Neural crest cell (in vitro differentiated cells): ENCODE measurements at places on chromosomes 12 and 14.

GRCh38 chr14:92209141-92209540 lies 87.4 kb downstream of the CPSF2 start:
- DNase-seq, result no peak

DNA sequence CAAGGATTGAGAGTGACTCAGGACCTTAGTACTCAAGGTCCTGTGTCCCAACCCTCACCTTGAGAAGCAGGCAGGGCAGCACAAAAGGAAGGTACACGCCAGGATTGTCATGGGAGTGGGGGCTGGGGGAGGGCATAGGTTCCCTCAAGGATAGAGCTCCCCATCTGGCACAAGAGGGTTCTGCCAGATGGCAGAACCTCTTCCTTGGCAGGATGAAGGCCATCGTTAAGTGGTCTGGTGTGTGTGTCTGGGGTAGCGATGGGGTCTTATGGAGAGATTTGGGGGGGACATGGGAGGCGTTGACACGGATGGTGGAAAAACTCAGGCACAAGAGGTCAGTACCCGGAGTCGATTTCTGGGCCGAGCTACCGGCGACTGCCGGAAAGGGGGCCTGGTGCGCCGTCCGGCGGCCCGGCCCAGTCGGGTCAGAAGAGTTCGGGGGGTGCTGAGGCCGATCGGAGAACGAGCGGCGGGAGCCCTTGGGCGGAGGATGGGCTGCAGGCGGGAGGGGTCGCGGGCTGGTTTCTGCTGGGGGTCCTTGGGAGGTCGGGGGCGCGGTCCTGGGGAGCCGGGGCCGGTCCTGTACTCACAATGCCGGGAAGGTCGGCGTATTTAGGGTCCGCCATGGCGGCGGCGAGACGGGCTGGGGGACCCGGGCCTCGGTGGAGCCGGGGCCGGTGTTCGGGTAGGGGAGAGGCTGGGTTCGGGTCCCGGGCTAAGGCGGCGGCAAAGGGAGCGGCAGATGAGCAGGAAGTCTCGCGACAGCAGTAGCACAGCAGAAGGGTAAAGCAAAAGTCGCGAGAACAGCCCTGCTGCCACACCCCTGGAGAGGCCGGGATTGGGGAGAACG lies at the start of gene DCTN2:
DCTN2 (minus strand) TSS at position 755 of the 850 bp plus-strand sequence; CDS start at position 626, 129 bp downstream.
- peak; percentile 86 for DNase-seq

- DNase-seq, result no peak
Measured at GRCh38 chr14:102616799-102617198, 24.4 kb downstream of the RCOR1 start.

- DNase-seq, result peak; percentile 43
Measured at GRCh38 chr12:122499991-122500684, 594 bp downstream of the ZCCHC8 start.

- DNase-seq, result no peak
Measured at GRCh38 chr12:91617818-91618217, 435.2 kb upstream of the DCN start.

GRCh38 chr12:124556074-124556466 lies 11.3 kb downstream of the NCOR2 start:
- no peak for DNase-seq

DNA sequence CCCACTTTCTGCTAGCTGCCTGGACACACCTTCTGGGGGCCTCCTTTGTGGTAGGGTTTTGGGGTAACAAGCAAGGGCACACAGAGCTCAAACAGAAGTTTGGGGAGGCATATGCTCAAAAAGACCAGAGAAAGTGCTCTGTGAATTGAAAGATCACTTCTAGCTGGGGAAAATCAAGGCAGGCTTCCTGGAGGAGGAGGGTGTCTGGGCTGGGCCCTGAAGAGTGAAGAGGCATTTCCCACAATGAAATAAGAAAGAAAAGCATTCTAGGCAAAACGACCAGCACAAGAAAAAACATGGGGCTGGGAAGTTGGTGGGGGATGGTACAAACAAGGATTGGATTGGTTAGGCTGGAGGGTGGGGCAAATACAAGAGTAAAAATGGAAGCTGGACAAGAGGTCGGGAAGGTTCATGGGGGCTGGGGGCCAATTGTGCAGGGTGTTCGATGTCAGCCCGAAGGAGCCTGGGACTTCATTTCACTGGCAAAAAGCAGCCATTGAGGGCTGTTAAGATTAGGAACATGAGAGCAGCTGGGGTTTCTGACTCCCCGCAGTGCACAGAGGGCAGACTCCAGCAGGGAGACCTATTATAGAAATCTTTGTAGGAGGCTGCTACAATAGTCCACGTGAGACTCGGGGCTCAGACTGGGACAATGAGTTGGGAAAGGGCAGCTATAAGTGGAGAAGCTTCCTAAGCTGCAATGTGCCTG lies 51.5 kb upstream of the CMKLR1 start:
- DNase-seq, result no peak

- no peak for DNase-seq
Measured at GRCh38 chr14:75736845-75737485, 75.9 kb downstream of the TTLL5 start.

- DNase-seq, result peak; percentile 65
Measured at GRCh38 chr14:104604458-104605449, at the start of gene TMEM179. Gene TMEM179 (minus strand): TSS chr14:104604772. CDS start chr14:104604741, 31 bp downstream.

DNA sequence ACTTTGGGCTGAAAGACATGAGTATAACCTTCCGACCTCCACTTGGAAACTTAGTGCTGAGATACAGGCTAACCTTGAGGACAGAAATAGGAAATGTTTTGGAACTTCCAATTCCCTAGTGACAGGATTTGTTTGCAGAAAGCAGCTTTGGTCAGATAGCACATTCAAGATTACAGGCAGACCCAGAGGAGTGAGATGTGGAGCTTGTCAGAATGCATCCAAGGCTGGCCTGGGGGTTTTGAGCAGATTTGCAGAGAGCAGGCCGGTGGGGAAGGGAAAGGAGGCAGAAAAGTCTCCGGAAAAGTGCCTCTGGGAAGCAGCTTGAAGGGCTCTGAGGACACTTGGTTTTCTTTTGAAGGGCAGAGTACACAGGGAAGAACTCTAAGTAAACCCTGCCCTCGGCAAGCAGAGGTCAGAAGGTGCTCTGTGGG lies 180.3 kb downstream of the ETV6 start:
- DNase-seq, result no peak

DNA sequence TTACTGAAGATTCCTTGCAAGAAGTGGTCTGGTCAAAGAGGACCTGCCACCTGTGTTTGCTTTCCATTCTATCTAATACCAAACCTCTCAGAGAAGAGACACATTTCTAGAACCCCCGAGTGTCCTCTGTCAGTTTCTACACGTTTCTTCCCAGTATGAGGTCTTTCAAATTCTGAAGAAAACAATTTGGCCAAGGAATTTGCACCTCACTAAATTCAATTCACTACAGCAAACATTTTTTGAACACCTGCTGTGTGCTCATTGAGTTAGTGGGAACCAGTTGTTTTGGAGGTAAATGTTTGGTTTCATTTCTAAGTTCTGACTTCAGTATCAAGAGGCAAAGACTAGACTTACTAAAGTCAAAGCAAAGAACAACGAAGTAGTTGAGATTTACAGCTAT lies 19.4 kb downstream of the GPR19 start:
- DNase-seq, result no peak

DNA sequence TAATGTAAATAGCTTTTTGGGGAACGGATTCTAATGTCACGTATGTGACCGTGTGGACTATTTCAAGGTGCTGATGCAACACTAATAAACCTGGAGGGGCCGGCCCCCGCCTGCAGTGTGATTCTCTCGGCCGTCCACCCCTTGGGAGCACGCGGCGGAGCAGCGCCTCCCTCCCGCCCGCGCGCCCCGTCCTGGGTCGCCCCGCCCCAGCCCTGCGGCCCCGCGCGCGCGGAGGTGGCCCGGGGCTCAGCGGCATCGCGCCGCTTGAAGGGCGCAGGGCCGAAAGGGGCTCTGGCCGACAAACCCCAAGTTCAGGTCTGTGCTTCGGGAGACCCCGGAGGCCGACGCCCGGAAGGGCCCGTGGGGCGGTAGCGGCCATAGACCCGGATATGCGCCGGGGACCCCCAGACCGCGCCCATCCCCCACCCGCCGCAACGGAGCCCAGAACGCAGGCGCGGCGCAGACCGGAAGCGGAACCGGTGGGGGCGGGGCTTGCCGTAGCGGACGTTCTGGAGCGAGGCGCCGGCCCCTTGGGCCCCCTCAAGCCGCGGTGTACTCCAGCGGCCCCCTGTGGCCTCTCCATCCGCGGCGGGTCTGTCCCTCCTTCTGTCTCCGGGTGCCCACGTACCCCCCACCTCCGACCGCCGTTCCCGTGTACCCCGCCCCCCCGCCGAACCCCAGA lies at the start of gene TEX22:
TEX22 (plus strand) TSS at position 495 of the 682 bp plus-strand sequence. CDS start 803 bp downstream, outside the sequence.
- DNase-seq, result peak; percentile 93

- no peak for DNase-seq
Measured at GRCh38 chr12:109582636-109583035, 9.0 kb downstream of the MVK start.

DNA sequence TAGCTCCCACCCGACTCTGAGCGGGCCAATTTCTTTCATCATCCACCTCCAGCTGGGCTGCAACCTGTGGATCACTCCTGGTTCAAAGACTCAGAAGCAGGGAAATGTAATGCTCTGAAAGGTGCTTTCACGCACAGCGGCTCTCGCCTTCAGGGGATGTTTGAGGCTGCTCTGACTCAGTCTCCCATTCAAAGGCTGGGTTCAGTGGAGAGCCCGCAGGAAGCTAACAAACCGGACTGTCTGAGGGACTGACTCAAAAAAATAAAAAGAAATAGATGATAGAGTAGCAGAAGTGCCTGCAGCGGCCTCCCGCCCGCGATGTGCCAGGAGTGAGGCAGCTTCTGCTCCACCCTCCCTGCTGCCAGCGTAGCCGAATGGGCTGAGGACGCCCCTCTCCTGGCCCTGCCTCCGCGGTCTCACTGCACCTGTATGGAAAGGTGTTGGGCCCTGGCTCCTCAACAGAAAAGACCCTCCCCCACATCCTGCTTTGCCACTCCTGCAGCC lies 98.0 kb downstream of the GCH1 start:
- DNase-seq, result no peak

DNA sequence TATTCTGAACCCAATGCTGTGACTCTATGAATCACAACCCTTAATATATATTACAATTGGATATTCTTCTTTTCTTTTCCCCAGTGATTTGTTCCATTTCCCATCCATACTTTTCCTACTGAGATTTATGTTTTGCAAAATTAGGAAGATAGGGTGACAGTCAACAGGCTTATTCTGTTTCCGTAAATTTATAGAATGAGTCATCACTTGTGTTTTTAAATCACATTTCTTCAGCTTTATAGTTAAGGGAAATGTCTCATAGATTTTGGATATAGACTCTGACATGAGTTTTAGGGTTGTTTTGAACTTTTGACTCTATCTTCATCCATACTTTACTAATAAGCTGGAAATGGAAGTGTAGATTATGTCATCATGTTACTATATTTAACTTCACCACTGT lies 661.6 kb upstream of the FBXO33 start:
- no peak for DNase-seq

DNA sequence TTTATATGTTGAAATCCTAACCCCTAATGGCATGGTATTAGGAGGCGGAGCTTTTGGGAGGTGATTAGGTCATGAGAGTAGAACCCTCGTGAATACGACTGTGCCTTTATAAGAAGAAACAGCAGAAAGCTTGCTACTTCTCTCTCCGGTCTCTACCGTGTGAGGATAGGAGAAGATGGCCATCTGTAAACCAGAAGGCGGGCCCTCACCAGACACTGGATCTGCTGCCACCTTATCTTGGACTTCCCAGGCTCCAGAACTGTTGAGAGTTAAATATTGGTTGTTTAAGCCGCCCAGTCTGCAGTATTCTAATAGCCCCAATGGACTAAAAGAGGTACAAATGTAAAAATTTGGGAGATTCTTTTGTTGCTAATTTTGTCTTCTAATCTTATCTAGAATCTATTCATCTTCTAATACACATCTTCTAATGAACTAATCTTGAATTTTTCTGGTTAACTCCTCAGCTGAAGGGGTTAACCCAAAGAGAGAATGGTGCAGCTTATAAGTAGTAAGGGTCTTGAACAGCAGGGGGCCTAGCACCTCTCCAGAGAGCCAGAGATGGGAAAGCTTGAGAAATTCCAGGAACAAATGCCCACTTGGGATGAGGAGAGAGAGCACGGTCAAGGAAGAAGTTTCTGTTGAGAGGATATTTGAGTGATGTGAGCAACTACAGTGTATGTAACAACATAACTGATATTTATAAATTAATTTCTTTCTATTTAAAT lies 264.0 kb upstream of the GRIP1 start:
- no peak for DNase-seq

DNA sequence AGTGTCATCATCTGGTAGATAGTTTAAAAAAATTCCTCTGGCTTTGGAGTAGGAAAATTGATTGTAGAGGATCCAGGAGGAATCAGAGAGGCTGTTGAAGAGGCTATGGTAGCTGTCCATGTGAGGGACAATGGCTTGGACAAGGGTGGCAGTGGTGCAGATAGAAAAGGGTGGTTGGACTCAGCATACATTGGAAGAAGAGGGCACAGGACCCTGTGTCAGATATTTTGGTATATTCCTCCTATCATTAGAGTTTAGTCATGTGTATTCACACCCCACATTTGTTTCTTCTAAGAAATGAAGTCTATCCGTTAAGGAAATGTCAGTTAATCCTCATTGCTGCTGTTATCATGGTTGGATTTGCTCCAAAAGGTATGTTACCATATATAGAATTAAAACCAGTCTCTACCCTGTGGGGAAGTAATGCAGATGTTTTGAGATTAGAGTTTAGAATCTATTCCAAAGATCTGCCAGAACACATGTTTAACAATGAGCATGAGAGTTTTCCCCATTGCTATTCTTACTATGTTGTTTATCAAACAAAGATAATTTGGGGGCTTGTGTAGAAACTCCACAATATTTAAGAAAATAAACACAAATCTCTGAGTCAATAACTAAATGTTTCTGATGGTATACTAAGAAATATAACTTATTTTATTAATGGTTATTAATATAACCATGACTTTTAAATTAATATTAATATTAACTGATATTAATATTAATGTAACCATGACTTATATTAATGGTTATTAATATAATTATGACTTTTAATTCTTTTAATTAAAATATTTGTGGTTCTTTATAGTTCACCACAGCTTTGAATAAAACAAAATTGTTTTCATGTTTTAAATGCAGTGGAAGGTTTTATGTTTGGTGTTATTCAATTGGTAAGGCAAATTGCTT lies 80.9 kb downstream of the CRADD start:
- no peak for DNase-seq

DNA sequence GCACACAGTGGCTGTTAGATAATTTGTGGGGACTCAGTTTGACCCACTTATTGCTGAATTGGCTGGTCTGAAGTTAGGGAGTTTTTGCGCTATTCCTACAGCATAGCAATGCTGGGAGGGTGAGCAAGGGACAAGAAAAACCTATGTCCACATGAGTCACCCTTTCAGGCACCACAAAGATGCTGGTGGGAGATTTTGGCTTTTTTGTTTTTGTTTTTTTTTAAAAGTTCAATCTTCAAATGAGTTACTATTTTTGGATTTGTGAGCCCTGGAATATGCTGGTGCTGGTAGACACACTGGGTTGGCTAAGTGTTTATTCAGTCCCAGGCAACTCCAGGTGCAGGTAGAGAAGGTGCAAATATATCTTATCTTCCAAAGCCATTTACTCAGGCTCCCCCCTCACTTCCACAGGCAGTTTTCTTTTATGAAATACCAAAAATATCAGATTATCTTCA lies 143.4 kb downstream of the BTG1 start:
- DNase-seq, result no peak
